ENCODE measurements at places on chromosomes 2 and 18.

DNA sequence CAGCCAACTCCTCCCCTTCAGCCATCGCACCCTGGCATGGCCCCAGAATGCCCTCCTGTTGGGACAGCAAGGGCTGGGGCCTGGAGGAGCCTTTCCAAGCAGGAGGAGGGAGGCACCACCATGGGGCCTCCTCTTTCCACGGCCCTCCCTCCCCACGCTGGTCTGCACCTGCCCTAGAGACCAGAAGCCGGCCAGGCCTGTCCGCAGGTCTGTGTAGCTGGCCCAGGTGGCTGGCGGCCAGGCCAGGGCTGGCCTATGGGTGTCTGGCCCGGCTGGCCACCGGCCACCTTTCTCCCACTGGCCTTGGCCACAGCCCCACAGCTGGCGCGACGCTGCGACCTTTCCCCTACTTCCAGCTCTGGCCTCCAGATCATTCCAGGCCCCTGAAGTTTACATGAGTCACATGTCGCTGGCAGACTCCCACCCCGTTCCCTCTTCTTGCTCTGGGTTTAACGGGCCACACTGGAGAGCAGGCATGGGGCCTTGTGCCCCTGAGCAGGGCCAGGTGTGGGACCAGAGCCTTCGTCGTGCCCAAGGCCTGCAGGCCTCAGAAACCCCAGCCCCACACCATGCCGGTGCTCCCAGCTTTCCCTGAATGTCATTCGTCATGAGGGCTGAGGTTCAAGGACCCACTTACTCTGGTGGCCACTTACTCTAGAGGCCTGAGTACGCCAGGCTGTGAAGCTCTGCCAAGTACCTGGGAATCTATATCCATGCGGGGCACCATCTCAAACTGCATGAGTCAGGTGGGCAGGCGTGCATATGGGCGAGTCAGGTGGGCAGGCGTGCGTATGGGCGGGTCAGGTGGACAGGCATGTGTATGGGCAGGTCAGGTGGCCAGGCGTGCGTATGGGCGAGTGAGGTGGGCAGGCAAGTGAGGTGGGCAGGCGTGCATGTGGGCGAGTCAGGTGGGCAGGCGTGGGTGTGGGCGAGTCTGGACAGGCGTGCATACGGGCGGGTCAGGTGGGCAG lies 33.3 kb upstream of the KLF11 start:
- H3K27me3 ChIP-seq = no peaks in the 10 kb centered on the region
- H3K27ac ChIP-seq = no peak overlapping the region
- H3K4me1 ChIP-seq = no peaks in the 10 kb centered on the region
- no peak for DNase-seq
- no peaks in the 10 kb centered on the region for H3K36me3 ChIP-seq

GRCh38 chr18:58669731-58670378 lies 1.4 kb upstream of the MALT1 start:
- no peaks in the 10 kb centered on the region for H3K36me3 ChIP-seq
- no peak for DNase-seq
- no peak overlapping the region for H3K4me3 ChIP-seq
- peaks cover 23% of the 10 kb centered on the region for H3K4me1 ChIP-seq
- peak overlapping the region; percentile 68 for H3K27ac ChIP-seq
- H3K27me3 ChIP-seq = no peaks in the 10 kb centered on the region

GRCh38 chr18:6521803-6522418 lies 107.2 kb upstream of the L3MBTL4 start:
- H3K27ac ChIP-seq = no peak overlapping the region
- H3K36me3 ChIP-seq = no peaks in the 10 kb centered on the region
- no peaks in the 10 kb centered on the region for H3K27me3 ChIP-seq
- no peak for DNase-seq
- no peak overlapping the region for H3K4me3 ChIP-seq

DNA sequence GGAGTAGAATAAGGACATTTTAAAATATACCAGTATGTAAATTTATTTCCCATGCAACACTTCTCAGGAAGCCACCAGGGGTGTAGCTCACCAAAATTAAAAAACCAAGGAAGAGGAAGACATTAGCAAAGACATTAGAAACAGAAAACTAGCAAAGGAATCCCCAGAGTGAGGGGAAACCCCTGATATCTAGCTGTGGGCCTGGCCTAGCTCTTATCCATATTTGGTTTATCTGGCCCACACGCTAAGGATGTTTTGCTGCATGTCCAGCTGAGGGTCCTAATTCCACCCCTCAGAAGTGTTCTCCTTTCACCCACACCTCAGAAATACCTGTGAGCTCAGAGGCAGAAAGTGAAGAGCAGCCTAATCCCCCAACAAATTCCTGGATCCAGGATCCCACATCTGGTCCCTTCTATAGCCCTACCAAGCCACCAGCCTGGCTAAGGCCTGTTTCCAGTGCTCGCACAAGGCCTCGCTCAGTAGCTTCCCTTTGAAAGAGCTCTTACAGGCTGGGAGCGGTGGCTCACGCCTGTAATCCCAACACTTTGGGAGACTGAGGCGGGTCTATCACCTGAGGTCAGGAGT lies 17.4 kb downstream of the OSBPL1A start:
- H3K36me3 ChIP-seq = no peaks in the 10 kb centered on the region
- H3K27me3 ChIP-seq = no peaks in the 10 kb centered on the region
- no peak overlapping the region for H3K4me3 ChIP-seq
- H3K27ac ChIP-seq = no peak overlapping the region
- no peak for DNase-seq
- H3K4me1 ChIP-seq = no peaks in the 10 kb centered on the region

DNA sequence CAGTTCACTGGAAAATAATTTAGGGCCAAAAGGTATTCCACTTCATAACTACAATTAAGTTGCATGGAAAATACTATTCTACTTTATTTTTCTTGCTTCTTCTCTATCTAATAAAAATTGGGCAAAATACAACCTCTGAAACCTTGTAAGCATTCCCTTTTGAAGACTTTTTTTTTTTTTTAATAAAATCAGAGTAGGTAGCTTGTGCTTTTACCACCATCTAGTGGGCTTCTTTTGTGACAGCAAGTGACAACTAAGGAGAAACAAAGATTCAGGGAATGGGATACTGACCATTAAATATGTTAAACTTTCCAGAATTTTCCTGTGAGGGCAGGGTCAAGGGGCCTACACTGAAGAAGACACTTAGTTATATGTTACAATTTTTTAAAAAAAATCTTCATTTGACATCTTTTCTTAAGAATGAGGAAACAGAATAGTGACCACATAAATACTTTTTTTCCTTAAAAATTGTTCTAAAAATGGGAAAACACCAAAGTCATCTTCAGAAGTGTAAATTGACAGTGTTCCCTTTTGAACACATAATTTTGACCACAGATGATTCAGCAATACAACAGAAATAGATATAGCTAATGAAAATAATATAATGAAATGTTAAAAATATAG lies 1183.2 kb upstream of the ACVR2A start:
- H3K36me3 ChIP-seq = no peaks in the 10 kb centered on the region
- H3K4me1 ChIP-seq = no peaks in the 10 kb centered on the region
- no peak for DNase-seq
- no peak overlapping the region for H3K4me3 ChIP-seq
- H3K27ac ChIP-seq = no peak overlapping the region

DNA sequence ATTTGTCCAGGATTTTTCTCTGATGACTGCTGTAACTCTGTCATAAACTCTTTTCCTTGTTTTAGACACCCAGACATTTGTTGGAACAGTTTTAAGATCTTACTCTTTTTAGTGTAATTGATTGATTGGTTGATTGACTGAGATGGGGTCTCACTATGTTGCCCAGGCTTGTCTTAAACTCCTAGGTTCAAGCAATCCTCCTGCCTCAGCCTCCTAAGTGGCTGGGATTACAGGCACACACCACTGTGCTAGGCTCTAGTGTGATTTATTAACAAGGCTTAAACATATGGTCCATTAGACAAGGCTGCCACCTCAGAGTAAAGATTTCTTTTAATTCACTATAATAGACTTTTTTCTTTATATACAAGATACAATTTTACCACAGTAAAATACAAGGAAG lies 2.0 kb downstream of the PAIP2B start:
- no peaks in the 10 kb centered on the region for H3K36me3 ChIP-seq
- H3K27ac ChIP-seq = no peak overlapping the region
- no peaks in the 10 kb centered on the region for H3K27me3 ChIP-seq
- no peak for DNase-seq
- peaks cover 8% of the 10 kb centered on the region for H3K4me1 ChIP-seq

DNA sequence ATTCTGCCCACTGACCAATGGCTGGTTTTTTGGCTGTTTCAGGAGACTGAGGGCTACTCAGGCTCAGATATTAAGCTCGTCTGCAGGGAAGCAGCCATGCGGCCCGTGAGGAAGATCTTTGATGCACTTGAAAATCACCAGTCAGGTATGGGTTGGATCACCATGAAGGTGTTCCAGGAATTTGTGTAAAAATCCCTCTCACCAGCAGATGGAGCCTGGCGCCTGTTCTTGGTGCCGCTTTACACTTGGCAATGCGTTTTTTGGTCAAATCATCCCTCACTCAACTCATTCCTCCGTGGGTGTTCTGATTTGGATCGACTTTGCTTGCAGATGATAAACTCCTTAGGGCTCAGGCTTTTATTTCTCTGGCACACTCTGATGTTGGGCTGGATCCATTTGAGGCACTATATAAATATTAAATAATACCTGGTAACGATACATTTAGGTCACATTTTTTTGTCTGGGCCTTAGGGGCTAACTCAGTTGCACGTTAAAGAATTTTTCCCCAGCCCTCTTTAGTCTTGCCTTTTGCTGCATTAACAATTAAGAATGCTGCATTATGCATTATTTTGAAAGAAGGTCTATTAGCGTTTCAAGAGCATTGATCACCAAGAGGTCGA lies 50.0 kb downstream of the HDHD2 start:
- no peak overlapping the region for H3K4me3 ChIP-seq
- H3K36me3 ChIP-seq = no peaks in the 10 kb centered on the region
- H3K4me1 ChIP-seq = no peaks in the 10 kb centered on the region
- H3K27ac ChIP-seq = no peak overlapping the region

DNA sequence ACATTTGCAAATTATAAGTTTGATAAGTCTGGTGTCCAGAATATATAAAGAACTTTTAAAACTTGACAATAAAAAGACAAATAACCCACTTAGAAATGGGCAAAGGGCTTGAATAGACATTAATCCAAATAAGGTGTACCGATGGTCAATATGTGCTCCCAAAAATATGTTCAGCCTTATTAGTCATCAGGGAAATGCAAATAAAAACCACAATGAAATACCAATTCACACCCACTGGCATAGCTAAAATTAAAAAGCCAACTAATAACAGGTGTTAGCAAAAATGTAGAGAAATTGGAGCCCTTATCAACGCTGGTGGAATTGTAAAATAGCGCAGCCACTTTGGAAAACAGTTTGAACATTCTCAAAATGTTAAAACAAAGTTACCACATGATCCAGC lies 79.0 kb upstream of the SCG2 start:
- no peaks in the 10 kb centered on the region for H3K27me3 ChIP-seq
- DNase-seq = no peak
- no peaks in the 10 kb centered on the region for H3K36me3 ChIP-seq
- H3K4me3 ChIP-seq = no peak overlapping the region
- H3K27ac ChIP-seq = no peak overlapping the region
- H3K4me1 ChIP-seq = no peaks in the 10 kb centered on the region

Measured in effector memory CD4-positive, alpha-beta T cell (primary cell).